ENCODE measurements at places on chromosomes 1 and 21. TPM values are rescaled to one million over a fixed set of nuclear protein-coding genes. Genes with fewer than 3 reads are reported as not detected.

Gene CD101
- 1.2 TPM for total RNA-seq

Gene TMEM200B
- 8.7 TPM for total RNA-seq

Gene KCNJ9
- total RNA-seq = 0.08 TPM

Gene PDPN
- 67.3 TPM for total RNA-seq

Gene TNFRSF1B
- total RNA-seq = 4.1 TPM

Gene TRABD2B
- total RNA-seq = 1.6 TPM

GRCh38 chr1:102174259-102174863, 177.6 kb upstream of the OLFM3 start:
- DNase-seq = peak; percentile 74

- DNase-seq = no peak
Observed at GRCh38 chr1:4071653-4072052, 171.6 kb upstream of the C1orf174 start.

DNA sequence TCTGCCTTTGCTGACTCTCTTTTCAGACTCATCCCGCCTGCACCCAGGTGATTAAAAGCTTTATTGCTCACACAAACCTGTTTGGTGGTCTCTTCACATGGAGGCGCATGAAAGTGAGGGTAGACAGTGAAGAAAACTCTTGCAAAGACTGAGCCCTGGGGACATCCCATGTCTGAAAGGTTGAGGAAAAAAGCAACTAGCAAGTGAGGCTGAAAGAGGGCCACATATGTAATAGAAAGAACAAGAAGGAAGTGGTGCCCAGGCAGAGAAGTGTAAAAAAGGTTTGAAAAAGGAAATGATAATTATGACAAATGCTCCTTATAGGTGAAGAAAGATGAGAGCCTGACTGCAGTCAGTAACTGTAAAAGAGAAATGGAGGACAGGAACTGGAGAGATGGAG, 115.9 kb upstream of the NEK7 start:
- DNase-seq = no peak

- no peak for DNase-seq
Observed at GRCh38 chr1:155079487-155080311, 1.1 kb downstream of the EFNA3 start.

- no peak for DNase-seq
Observed at GRCh38 chr1:17828991-17829390, 73.9 kb downstream of the ACTL8 start.

GRCh38 chr1:156100205-156100995, 14.1 kb upstream of the LMNA start:
- no peak for DNase-seq

GRCh38 chr1:32074841-32075240, 2.1 kb downstream of the TMEM39B start:
- DNase-seq = no peak

GRCh38 chr1:240426051-240426450, 185.9 kb downstream of the GREM2 start:
- no peak for DNase-seq

- no peak for DNase-seq
Observed at GRCh38 chr1:61404597-61405376, 320.2 kb downstream of the TM2D1 start.

GRCh38 chr1:185653615-185654014, 80.6 kb upstream of the HMCN1 start:
- no peak for DNase-seq

GRCh38 chr1:76595024-76595423, 272.3 kb upstream of the ST6GALNAC5 start:
- peak; percentile 28 for DNase-seq

- DNase-seq = no peak
Observed at GRCh38 chr1:39133340-39133684, 71.2 kb upstream of the MACF1 start.

GRCh38 chr1:54810153-54810942, 9.2 kb upstream of the TTC22 start:
- DNase-seq = peak; percentile 91

GRCh38 chr1:22919341-22920025, 53.2 kb downstream of the LACTBL1 start:
- no peak for DNase-seq

DNA sequence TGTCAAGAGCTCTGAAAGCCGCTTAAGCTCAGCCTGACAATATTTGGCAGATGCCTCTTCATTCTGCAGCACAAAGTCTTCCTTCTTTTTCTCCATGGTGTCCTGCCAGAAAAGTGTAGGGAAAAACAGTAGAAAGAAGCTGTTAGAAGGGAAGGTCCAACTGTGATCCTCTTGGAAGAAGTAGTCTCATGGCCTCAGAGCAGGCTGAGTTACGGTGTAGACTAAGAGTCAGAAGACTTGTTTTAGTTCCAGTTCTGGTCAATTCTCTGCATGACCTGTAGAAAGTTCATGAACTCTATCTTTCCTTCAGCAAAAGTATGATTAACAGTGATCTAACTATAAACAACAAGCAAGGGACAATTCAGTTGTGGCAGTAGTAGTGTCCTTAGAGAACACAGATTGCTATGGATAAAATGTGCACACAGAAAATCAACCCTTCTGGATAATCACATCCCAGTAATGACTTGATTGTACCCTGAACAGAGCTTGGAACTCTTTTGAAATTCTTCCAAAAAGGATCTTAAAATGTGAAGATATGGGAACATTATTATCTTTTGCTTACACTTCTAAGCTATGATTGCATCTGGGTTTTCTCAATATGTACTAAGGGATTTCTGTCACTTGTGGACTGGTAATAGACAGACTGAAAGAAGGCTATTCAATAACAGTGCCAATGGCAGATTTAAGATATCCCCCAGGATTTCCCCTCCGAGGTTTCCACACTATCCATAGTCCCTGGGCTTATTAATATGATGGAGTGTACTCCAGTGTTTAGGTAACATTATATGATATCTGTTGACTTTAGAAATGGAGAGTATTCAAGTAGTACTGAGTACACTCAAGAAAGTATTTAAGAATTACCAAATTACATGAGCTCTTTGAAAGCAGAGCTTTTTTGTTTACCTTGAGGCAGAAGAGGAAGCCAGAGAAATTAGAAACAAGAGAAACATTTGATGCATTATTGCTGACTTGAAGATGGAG, 22.1 kb upstream of the GBP2 start:
- DNase-seq = no peak

DNA sequence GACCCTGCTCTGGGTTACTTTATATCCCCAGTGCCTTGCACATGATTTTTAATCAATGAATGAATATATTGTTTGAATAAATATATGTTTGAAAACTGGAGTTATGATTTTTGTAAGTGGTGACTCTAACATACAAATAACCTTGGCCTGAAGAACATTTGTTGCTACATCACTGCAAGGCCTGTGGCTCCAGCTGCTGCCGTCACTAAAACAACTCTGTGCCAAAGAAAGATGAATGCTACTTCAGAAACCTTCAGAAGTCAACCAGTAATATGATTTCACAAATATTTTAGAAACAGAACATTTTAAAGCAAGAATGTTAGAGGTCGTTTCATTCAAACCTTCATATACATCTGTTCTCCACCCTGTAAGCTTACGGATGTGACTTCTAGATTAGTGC, 60.6 kb upstream of the SEC16B start:
- DNase-seq = no peak

DNA sequence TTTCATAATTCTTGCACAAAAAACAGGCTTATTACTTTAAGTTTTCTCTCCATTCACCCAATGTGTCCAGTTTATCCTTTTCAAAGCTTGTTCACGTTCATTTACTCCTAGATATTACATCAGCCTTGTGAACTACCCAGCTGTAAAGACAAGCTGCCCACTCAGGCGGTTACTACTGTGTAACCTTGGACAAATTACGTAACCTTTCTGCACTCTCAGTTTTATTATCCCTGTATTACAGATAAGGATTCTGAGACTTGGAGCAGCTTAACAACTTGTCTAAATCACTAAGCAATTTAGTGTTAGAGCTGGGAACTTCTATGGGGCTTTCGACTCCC, 20.5 kb upstream of the LPAR3 start:
- DNase-seq = no peak

Data from GM23338 (cell line).